AG09319 (cell line): ENCODE measurements at places on chromosomes 5 and 9.

GRCh38 chr5:33475706-33476105, 34.9 kb downstream of the TARS1 start:
- no peak for DNase-seq

DNA sequence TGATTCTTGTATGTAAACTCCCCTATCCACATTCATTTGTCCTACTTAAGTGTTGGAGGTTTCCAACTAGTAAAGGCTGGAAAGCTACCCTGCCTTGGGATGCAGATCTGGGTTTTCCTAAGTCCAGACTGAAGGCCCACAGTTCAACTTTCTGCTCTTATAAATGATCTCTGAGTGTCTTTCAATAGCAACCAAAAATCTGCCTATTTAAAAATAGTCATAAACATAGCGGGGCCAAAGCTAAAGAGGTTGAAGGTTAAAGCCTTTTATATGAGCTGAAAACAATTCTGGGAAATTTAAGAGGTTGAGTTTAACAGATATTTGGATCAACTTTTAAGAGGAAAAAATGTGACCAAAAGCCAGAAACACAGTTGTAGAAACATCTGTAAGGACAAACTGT, 87.2 kb downstream of the NTRK2 start:
- no peak for DNase-seq

GRCh38 chr5:168315416-168316138, 24.1 kb downstream of the WWC1 start:
- DNase-seq, result no peak

- DNase-seq, result no peak
Measured at GRCh38 chr5:134174841-134175839, 1.6 kb downstream of the SKP1 start.

DNA sequence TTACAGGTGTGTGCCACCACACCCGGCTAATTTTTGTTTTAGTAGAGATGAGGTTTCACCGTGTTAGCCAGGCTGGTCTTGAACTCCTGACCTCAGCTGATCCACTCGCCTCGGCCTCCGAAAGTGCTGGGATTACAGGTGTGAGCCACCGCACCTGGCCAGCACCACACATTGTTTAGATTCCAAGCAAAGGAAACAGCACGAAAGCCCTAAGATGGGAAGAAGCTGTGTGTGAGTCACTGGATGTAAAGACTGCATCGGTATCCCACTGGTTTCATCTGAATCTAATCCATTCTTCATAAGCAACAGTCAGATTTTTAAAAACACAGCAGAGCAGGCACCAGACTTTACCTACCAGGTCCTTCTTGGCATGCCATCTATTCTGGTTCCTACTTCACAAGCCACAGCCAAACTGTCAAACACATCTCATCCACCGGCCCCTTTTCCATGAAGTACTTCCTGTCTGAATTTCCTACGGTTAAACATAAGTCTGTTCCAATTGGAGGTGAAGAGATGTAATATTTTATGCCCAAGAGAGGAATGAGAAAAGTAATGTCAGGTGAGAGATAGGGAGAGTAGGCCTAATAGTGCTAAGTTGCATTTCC, 17.4 kb downstream of the UBTD2 start:
- no peak for DNase-seq

GRCh38 chr5:133797167-133797566, 171.3 kb downstream of the C5orf15 start:
- no peak for DNase-seq

GRCh38 chr9:34333836-34334235, 4.5 kb downstream of the NUDT2 start:
- DNase-seq, result no peak

DNA sequence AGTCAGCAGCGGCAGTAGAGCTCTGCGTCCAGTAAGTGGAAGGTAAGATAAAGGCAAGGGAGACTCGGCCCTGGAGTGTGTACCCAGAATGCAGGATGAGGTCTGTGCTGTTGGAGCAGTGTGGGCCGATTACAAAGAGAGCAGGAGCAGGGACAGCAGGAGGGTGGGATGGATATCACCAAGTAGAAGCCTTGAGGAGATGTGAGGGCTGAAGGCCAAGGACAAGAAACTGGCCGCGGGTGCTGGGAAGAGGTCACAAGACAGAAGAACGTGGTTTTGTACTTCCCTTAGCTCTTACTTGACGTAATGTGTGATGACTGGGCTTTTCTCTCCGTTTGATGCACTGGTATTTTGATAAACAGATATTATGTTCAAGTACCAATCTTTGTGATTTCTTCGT, 43.7 kb downstream of the OR2V1 start:
- no peak for DNase-seq

- no peak for DNase-seq
Measured at GRCh38 chr9:136521537-136521936, 24.3 kb downstream of the NOTCH1 start.

GRCh38 chr9:114905170-114905940, 25.0 kb downstream of the TNFSF8 start:
- no peak for DNase-seq

- DNase-seq, result no peak
Measured at GRCh38 chr9:116073826-116074225, 79.8 kb upstream of the PAPPA start.

DNA sequence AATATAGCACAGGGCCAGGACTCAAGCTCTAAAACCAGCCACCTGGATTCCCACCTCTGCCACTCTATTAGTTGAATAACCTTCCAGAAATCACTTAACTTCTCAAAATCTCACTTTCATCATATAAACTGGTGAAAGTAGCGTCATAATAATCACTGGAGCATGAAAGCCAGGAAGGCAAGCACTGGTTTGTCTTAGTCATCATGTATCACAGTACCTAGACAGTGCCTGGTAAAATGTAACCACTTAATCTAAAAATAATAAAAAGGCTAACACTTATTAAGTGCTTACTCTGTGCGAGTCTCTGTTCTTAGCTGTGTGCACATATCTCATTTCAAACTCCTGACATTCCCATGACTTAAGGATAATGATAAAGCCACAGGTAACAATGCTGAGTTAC, 109.4 kb downstream of the ASTN2 start:
- DNase-seq, result no peak

GRCh38 chr5:151068433-151069197, 12.2 kb downstream of the TNIP1 start:
- DNase-seq, result no peak

DNA sequence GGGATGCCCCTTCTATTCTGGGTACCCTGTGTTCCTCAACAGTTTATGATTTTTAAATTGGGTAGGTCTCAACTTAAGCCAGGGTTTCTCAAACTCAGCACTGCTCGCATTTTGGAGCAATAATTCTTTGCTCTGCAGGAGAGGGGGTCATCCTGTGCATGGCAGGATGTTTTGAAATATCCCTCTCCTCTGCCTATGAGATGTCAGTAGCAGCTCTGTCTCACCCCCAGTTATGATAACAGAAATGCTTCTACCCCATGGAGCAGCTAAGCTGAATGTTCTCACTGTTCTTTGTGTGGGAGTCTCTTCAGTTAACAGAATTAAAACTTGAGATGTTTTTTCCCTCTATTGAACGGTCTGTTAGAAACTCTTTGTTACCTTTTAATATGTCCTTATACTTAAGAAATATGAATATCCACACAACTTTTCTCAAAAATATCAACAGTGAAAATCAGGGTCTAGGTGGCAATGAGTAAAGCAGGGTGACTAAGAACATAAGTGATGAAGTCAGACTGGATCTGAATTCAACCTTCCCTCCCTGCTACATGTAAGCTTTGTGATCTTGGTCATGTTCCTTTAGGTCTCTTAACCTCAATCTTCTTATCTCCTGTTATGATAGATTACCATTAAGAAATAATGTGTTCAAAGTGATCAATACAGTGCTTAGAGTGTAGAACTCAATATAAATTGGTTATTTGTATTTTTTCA, 89.0 kb downstream of the CAMK4 start:
- no peak for DNase-seq

DNA sequence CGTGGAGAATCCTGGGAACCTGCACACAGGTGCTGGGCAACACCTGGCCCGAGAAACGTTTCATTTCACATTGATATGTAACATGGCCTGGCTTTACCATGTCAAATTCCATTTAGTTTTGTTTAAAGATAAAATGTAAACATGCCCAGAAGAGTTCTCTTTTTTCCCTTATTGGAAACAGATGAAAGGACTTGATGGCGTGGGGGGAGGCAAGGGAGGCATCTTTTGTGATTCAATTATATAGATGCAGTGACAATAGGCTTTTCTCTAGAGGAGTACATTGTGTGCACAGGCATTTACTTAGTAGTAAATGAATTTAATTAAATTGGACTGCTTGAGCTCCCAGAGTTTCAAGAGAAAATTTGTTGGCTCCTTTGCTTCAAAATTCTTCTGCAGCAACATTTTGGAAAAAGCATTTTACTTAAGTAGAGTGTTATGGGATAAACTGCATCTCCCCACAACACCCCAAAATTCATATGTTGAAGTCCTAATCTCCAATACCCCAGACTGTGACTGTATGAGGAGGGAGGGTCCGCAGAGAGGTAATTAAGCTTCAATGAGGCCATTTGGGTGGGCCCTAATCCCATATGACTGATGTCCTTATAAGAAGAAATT, 254.3 kb upstream of the NFIL3 start:
- DNase-seq, result no peak

DNA sequence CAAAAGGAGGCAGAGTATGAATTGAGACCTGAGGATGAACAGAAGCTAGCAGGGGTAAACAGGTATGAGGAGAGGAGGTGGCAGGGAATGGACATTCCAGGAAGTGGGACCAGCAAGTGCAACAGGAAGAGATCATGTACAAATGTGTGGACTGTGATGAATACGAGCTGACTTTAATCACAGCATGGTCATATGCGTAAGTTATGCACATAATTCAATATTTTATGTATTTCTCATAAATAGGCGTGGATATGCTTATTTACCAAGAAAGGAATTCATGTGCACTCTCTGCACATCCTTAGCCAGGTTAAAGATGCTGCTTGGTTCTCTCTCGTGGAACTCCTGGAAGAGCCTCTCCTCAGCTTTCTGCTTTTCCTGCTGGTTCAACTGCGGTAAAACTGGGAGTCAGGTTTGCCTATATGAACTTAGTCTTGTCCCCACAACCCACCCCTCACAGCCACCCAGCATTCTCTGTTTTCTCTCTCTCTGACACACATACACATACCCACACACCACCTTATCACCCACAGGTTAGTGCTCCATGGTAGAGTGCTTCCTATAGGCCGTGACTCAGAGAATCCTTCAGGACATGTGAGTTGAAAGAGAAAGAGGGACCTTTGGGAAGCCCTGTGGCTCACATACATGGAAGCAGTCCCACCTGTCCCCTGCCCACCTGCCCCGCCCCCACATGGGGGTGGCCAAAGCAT, 35.7 kb downstream of the TRPC7 start:
- no peak for DNase-seq

DNA sequence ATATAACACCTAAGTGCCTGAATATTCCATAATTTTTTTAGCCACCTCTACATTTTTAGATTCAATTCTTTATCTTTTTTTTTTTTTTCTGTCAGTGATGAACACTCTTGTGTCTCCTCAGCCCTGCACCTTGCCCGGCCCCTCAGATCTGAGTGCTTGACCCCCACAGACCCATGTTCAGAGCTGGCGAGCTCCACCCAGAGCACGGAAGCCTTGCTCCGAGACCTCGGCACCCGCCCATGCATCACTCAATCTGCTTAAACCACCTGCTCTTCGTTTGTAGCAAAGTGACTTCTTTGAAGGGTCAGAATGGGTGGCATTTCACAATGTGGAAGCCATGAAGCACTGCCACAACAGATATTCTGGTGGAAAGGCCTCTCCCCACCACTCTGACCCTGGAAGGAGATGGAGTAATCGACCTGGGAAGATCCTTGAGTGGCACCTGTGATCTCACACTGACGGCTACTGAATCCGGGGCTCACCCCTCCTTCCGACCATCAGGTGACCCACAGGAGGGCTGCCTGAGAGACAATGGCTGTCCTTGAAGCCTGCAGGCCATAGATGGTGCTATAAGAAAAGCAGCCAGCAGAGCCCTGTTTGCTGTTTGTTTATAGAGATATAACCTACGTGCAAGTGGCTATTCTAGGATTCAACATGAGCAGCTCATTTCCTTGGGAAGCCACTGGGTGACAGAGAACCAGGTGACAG, 261.1 kb upstream of the IRX4 start:
- no peak for DNase-seq

- DNase-seq, result no peak
Measured at GRCh38 chr5:92923885-92924284, 657.1 kb downstream of the NR2F1-AS1 start.

GRCh38 chr5:75660678-75661465, 49.6 kb downstream of the ANKDD1B start:
- no peak for DNase-seq

DNA sequence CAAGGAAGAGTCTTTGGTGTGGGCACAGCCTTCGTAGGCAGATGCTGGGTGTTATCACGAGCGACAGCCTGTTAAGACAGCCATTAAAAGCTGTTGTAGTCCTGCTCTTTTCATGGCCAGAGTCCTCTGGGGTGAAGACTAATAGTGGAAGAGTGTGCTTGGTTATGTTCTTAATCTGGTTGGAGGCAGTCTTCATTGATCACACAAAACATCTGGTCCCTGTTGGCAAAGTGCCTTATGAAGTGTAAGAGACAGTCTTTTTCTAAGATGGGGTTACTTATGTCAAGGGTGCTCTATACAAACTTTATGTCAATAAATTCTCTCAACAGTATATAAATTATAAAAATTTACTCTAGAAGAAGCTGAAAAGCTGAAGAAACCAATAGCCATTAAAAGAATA, 280.4 kb downstream of the CAAP1 start:
- no peak for DNase-seq
